ENCODE measurements at places on chromosomes 6 and 20. TPM values are rescaled to one million over a fixed set of nuclear protein-coding genes. Genes with fewer than 3 reads are reported as not detected.

Gene CYP39A1
- 0.59 TPM for total RNA-seq

Gene FAXC
- 17.2 TPM for total RNA-seq

Gene MAN1A1
- 1.9 TPM for total RNA-seq

Gene RAE1
- total RNA-seq: 53.1 TPM

Gene OR2H2
- total RNA-seq: not detected

Gene TRIM10
- 0.09 TPM for total RNA-seq

Gene HLA-DMA
- total RNA-seq: 7.5 TPM

Gene SYCP2L
- 3.5 TPM for total RNA-seq

Data from H9 (cell line).